ENCODE measurements at places on chromosomes 1 and 21. TPM values are rescaled to one million over a fixed set of nuclear protein-coding genes. Genes with fewer than 3 reads are reported as not detected.

Gene CELA2B
- not detected for total RNA-seq

Gene AMY1A
- total RNA-seq, result not detected

Gene OR2G6
- not detected for total RNA-seq

Gene NUDT4B
- not detected for total RNA-seq

Gene ABCG1
- 19.6 TPM for total RNA-seq

Gene ERICH3
- not detected for total RNA-seq

Gene KDF1
- not detected for total RNA-seq

Gene TEDDM1
- total RNA-seq, result not detected

Gene PM20D1
- not detected for total RNA-seq

Gene SPATA1
- 1.7 TPM for total RNA-seq

Gene ILDR2
- total RNA-seq, result not detected

Gene YIPF1
- 14.8 TPM for total RNA-seq

Gene LENEP
- 0.88 TPM for total RNA-seq

All from endothelial cell of umbilical vein (primary cell).